ENCODE measurements at places on chromosomes 16 and 17. TPM values are rescaled to one million over a fixed set of nuclear protein-coding genes. Genes with fewer than 3 reads are reported as not detected.

The NHERF1 gene
- 119 TPM for total RNA-seq

The HOXB9 gene
- total RNA-seq = 5.1 TPM

The SETD1A gene
- total RNA-seq = 2.4 TPM

The KRT28 gene
- total RNA-seq = not detected

The GJC1 gene
- total RNA-seq = 24.6 TPM

The PIMREG gene
- total RNA-seq = 94.6 TPM

The TP53TG3D gene
- total RNA-seq = 2.4 TPM

Data from LHCN-M2 (cell line).